ENCODE measurements at places on chromosomes 5 and 9.

DNA sequence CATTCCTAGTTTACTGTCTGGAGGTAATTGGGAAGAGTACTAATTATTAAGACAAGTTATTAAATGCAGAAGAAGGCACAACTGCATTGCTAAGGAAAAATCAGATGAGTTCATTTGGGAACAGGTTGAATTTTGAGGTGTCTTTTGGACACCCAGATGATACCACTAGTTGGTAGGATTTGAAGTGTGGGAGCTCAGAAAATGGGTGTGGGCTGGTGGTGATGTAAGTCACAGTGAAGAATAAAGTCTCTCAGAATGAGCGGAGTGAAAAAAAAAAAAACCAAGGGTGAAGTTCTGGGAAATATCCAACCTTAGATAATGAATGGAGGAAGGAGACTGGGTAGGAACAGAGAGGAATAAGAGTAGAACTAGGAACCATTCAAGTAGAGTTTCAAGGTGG is 35.6 kb upstream of the MYORG start:
- no peak for DNase-seq

DNA sequence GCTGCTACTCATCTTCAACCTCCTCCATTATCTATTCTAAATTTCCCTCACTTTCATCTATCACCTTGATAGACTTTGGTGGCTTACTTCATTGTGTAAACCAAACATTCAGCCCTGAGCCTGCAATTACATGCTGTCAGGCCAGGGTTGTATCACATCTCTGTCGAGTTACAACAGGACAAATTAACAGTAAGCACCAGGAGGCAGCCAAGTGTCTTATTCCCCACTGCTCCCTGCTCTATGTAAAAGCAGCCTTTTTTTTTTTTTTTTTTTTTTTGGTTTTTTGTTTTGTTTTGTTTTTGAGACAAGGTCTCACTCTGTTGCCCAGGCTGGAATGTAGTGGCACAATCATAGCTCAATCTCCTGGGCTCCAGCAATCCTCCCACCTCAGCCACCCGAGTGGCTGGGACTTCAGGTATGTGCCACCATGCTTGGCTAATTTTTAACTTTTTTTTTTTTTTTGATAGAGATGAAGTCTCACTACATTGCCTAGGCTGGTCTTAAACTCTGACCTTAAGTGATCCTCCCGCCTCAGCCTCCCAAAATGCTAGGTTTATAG is 15.2 kb upstream of the ZCCHC9 start:
- DNase-seq = no peak

- DNase-seq = no peak
Observed at GRCh38 chr9:128771094-128771721, 519 bp downstream of the ZER1 start.

DNA sequence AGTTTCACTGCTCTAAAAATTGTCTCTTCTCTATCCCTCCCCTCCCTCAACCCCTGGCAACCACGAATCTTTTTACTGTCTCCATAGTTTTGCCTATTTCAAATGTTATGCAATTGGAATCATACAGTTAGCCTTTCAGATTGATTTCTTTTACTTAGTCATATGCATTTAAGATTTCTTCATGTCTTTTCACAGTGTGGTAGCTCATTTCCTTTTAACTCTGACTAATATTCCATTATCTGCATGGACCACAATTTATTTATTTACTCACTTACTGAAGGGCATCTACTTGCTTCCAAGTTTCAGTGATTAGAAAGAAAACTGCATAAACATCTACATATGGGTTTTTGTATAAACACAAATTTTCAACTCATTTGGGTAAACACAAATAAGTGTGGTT is 372.3 kb downstream of the CDH18 start:
- no peak for DNase-seq

GRCh38 chr9:128503870-128504269 is 649 bp upstream of the GLE1 start:
- DNase-seq = no peak

DNA sequence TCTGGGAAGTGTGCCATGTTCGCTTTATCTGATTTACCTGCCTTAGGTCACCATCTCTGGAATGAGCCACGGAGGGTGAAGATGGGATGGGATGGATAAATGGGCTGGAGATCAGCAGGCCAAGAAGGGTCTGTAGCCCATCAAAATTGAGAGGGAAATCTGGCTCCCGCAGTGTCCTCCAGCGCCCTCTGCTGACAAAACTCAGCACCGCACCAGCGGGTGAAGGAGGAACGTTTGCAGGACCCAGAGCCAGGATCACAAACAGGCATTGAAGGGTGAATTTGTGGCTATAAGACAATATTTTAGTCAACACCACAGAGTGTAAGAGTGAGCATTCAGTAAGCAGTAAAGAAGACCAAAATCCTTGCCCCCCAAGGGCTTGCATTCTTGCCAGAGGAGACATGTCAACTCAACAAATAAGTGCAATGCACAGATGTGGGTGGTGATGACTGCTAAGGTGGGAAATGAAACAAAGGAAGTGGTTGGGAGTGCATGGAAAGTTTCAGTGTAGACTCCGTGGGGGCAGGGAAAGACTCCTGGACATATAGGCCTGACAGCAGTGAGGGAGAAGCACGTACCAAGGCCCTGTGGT is 124.4 kb downstream of the TENT4A start:
- no peak for DNase-seq

DNA sequence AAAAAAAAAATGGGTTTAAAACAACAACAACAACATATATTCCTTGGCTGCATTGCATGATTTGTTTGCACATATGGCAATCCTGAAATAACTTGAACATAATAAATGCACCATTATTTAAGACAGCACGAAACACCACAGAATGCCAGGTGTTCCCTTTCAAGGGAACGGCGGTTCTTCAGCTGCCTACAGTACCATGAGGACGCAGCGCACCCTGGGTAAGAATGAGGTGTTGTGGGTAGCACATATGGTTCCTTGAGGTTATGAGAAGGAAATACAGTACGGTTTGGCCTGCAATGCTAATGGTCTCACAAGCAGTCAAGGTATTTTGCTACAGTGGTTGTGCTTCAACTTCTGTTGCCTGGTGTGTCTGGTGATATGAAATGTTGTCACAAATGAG is 174.8 kb downstream of the SLC12A2 start:
- no peak for DNase-seq

- DNase-seq = no peak
Observed at GRCh38 chr5:66151030-66151429, 6.9 kb downstream of the SREK1 start.

GRCh38 chr5:38463634-38464521 is 92.6 kb downstream of the LIFR start:
- DNase-seq = no peak

DNA sequence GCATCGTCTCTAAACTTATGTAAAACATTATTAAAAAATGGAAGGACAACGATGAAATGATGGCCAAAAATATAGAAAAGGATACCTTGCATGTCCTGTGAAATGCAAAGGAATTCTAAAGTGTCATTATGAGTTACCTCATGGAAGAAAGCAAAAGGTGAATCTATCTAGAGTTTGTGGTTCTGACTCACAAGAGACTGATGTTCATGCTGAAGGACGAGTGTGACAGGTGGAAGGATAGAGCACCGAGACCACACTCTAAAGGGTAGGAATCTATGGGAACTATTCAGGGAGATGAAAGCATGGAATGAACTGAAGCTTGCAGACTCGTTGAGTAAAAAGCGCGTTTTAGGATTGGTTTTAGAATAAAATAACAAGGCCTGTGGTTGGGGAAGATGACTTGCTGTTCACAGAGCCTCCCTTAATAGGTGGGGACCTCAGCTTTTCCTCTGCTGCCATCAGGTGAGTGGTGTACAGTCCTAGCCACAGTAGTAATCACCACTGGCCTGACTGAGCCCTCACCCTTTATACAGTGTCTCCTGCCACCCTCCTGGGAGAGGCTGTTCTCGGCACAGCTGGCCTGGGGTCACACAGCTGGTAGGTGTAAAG is 11.2 kb downstream of the TENT4A start:
- DNase-seq = no peak

- DNase-seq = no peak
Observed at GRCh38 chr9:89929315-89929672, 324.5 kb downstream of the GADD45G start.

All from cerebellum (tissue), 4 donors.